ENCODE measurements at places on chromosomes 3 and 15.

DNA sequence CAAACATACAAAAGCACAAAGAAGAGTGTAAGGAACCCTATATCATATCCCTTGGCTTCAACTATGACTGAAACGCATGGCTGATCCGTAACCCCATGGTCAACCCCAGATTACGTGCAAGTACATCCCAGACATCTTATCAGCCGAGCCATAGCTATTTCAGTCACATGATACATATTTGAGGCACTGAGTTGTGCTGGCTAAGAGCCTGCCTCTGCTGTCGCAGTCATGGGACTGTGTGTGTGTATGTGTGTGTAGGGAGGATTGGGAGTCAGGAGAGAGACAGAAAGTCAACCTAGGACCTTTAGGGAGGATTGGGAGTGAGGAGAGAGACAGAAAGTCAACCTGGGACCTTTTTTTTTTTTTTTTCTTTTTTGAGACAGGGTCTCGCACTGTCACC is 8.4 kb downstream of the ST6GAL1 start:
- DNase-seq, result no peak

GRCh38 chr3:76310089-76310488 is 524.7 kb upstream of the ZNF717 start:
- DNase-seq, result no peak

GRCh38 chr3:36097209-36097608 is 283.1 kb upstream of the STAC start:
- no peak for DNase-seq

- DNase-seq, result peak; percentile 65
Observed at GRCh38 chr3:49158103-49158709, 7.9 kb downstream of the CCDC71 start.

DNA sequence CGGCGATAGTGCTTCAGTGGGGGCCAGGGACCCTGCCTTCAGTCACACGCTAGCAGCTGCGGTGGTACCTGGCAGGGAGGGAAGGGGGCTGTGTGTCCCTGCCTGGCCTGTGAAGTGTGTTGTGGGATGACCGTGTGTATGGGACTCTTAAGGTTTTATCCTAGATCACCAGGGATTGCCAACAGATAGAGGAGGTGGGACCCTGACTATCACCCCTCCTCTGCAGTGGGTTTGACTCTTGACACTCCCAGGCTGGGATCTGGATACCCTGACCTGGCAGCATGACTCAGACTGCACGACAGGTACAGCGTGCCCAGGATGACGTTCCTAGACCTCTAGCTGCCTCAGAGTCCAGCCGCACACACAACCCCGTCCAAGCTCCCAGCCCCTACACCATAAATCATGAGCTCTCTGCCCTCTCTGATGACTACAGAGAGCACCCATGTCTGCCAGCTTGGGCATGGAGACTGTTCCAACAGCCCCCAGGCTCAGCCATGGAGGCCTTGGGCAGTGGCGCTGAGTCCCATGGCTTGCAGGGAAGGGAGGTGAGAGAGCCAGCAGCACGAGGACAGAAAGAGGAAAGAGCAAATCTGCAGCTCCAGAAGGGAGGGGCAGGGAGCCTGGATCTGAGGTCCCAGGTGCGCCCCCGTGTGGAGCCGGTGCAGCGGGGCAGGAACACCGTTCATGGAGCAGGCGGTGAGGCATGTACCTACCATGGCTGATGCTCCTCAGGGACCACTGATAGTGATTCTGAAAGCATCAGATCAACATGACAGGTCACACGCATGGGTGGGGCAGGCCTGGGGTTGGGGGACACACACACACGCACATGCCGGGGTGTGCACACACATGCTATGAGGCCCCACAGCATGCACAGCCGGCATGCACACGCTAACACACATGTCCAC is 71.0 kb downstream of the ADAMTS7 start:
- DNase-seq, result peak; percentile 91

- DNase-seq, result no peak
Observed at GRCh38 chr3:13636186-13636585, 87.3 kb downstream of the FBLN2 start.

- no peak for DNase-seq
Observed at GRCh38 chr3:184479426-184480126, 82.0 kb upstream of the EPHB3 start.

DNA sequence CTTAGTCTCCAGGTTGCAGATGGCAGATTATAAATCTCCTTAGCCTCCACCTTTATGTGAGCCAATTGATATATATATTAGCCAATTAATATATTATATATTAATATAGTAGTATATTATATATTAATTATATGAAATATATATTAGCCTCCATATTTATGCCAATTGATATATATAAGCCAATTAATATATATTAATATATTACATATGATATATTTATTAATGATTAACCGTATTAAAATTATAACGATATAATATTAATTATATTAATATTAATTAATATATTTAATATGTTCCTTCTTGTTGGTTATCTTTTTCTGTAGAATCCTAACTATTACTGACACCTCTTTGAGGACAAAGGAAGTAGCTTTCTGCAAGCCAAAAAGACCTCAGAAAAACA is 972.5 kb downstream of the GBE1 start:
- DNase-seq, result no peak

- DNase-seq, result no peak
Observed at GRCh38 chr3:129756871-129757270, 136.6 kb downstream of the TMCC1 start.

GRCh38 chr3:101703169-101703568 is 16.7 kb upstream of the RPL24 start:
- no peak for DNase-seq

GRCh38 chr15:70273808-70274207 is 176.1 kb upstream of the TLE3 start:
- DNase-seq, result no peak

GRCh38 chr15:48584090-48584811 is 61.3 kb downstream of the FBN1 start:
- no peak for DNase-seq

GRCh38 chr15:32030795-32031194 is 480 bp downstream of the CHRNA7 start:
- DNase-seq, result peak; percentile 41

DNA sequence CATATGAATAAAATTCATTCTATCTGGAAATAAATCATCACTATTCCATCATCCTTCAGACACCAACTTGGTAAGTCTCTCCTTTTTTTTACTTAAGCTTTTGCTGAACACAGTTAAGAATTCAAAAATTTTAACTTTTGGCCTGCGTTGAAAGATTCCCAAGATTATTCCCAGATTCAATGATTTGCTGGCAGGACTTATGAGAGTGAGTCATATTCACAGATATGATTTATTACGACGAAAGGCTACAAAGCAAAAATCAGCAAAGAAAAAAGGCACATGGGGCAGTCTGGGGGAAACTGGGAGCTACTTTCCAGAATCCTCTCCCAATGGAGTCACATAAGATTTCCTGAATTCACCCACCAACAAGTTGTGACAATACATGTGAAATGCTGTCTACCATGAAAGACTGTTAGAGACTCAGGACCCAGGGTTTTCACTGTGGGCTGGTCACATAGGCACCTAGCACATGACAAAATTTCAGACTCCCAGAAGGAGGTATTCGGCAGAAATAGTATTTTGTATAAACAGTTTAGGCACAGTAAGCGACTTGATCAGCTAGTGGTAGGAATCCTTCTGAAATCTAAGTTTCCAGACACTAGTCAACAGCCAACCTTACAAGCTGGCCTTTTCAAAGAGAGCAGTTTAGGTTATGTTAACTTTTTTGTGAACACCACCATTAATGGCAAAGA is 82.1 kb downstream of the DLG1 start:
- DNase-seq, result no peak

DNA sequence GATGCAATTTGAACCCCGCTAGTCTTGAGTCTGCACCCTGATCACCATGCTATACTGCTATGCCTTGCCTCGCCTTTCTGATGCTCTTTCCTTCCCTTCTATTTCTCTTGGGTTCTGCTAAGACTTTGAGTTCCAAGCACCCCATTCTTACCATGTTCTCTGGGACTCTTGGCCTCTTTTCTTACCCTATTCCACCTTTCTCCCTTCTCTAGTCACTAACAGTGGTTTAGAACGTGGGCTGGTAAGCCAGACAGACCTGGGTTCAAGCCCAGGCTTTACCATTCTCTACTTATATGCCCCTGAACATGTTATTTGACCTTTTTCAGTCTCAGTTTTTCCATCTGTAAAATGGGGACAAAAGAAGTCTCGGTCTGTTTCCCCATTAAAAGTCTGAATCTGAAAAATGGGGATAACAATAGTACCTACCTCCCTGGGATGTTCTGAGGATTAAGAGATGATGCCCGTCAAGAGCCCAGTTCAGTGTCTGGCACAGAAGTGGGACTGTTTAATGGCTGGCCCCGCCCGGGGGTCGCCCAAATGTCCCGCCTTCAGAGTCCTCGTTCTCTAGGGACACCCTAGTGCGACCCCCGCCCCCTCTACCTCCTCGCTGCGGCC is 376 bp downstream of the TADA3 start:
- no peak for DNase-seq

DNA sequence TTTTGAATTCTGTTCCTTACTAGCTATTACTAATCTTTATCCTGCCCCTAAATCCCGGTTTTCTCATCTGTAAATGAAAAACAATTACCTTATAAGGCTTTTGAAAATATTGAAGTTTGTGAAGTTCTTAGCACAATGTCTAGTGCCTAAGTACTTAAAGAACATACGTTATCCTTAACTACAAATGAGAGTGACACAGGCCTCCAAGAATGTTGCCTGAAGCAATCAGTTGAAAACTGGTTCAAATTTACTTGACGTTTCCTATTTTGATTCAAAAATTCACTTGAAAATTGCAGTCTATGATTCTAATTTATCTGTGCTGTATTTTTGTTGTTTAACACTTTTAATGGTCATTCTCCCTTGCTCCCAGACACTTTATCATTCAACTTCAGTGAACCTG is 3.2 kb downstream of the SENP7 start:
- DNase-seq, result no peak

DNA sequence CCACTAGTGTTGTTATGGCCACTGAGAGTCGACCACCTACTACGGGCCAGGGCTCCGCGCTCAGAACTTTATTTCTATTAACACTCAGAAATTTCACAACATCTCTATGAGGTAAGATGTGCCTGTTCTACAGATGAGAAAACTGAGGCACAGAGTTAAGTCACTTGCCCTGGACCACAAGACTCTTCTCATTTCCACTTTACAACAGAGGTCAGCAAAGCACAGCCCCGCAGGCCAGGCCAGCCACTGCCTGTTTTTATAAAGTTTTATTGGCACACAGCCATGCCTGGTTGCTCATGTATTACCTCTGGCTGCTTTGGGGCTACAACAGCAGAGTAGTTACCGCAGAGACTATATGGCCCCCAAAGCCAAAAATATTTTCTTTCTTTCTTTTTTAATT is 503.6 kb downstream of the SHQ1 start:
- no peak for DNase-seq

DNA sequence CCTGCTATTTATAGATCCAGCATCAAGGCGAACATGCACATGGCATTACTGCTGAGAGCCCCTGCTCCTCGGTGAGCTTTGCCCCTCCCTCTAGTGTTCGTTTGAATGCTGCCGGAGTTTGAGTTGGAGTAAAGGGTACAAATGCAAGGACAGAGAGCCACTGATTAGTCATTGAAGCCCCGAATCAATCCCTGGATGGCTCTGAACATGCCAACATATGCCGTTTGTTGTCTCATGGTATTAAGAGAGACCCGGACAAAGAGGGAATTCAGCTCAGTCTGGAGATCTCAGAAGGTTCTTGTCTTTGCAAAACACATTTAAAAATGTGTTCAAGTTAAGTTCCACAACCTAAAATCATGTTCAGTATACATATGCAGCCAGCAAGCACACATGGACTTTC is 789.2 kb upstream of the NR2F2 start:
- DNase-seq, result no peak

DNA sequence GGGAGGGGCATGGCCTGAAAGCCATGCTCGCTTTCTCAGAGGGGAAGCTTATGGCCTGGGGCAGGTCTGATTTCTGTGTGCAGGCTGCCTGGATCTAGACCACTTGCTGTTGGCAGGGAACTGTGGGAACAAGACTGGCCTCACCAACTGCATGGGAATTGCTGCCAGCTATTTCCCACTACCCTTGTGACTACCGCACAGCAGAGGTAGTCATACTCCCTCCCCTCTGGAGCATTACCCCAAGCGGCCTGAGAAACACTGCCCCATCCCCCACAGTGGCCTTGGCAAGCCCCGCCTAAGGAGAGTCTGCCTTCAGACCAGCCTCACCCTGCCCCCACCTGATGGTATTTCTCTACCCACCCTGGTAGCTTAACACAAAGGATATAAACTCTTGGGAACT is 199.4 kb upstream of the CADM2 start:
- DNase-seq, result peak; percentile 20

DNA sequence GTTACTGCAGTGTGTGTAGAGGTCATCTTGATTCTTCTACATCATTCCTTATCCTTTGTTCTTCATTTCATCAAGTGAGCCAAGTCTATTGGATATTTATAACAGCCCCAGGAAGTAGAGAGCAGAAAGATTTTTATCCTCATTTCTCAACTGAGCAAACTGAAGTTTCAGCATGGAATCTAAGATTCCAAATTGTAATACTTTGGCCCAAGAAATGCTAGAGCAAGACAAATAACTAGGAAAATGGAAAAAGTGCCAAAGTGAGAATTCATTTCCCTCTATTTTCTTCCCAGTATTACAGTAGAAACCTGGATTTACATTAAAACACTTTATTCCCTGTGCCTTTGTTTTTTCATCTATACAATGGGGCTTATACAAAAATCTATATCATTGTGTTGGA is 346.8 kb downstream of the ARPP21 start:
- DNase-seq, result no peak

- peak; percentile 78 for DNase-seq
Observed at GRCh38 chr3:183428447-183429211, at the start of gene MCF2L2. MCF2L2 (minus strand) TSS chr3:183428619; CDS start chr3:183427977, 642 bp downstream.
